ENCODE measurements at places on chromosomes 1 and 21.

DNA sequence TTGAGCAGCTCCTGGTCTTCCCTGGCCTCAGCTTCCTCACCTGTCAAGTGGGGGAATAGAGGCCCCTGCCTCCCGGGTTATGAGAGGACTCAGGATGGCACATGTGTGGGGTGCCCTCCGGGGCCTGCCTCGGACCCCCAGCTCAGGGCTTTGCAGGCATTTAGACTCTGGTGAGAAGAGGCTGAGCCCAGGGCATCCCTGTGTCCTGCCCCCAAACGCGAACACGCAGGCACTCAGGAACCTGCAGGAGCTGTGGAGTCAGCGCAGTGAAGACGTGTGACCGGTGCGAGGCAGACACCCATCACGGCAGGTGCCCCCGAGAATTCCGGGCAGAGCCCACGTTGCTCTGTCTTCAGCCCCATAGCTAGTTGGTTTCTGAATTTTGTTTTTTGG lies 5.5 kb upstream of the PEX10 start:
- no peak for DNase-seq

GRCh38 chr1:10232163-10232562 lies 21.8 kb downstream of the KIF1B start:
- no peak for DNase-seq

DNA sequence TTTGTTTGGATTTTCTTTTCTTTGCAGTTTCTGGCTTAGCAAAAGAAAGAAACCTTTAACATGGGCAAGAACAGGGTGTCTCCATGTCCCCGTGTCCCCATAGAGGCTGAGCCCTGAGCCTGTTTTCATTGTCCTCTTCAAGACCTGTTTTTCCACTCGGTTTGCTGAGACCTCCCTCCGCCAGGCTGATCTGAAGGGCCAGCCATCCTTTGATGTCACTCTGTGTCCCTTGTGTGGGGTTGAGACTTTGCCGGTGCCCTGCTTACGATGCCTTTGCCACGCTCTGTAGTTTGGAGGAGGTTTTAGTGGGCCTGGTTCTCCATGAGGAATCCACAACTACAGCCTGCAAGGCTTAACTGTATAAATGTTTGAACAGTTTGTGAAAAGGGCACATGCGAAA lies 23.8 kb downstream of the IFNGR2 start:
- DNase-seq, result no peak

- DNase-seq, result no peak
Measured at GRCh38 chr1:183884526-183884925, 79.6 kb downstream of the RGL1 start.

GRCh38 chr1:6129313-6129712 lies 50.8 kb downstream of the CHD5 start:
- no peak for DNase-seq

DNA sequence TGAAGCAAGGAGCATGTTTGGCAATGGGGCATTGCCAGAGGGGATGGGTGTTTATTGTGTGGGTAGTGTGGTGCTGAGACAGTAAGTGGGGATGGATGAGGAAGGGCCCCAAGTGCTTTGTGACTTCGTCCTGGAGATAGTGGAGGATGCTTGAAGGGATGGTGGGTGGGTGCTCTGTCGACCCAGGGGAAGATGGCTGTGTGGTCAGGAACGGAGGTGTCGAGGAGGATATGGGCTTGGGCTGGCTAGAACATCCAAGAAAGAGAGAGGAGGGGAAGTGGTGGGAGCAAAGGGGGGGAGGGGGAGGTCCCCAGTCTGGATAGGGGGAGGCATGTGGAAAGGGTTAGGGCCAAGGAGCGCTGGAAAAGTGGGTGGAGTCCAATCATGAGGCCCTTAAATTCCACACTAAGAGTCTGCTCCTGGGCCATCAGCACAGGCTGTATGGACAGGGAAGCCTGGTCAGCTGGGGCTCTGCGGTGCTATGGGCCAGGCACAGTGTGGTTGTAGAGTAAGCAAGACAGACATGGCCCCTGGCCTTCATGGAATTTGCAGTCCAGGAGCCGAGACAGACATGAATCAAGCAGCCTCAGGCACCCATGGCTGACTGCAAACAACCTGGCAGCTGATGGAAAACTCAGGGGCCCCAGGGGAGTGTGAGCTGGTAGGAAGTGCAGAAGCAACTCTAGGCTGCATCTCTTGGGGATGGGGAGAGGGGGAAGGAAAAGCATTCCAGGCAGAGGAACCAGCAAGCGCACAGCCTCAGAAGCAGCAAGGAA lies 36.3 kb downstream of the EDN2 start:
- no peak for DNase-seq

- no peak for DNase-seq
Measured at GRCh38 chr1:59827055-59827643, 12.4 kb downstream of the HOOK1 start.

GRCh38 chr1:49728377-49728776 lies 295.4 kb downstream of the AGBL4 start:
- no peak for DNase-seq

GRCh38 chr1:94072840-94073522 lies 48.0 kb downstream of the ABCA4 start:
- DNase-seq, result no peak

GRCh38 chr1:232280910-232281309 lies 349.0 kb downstream of the SIPA1L2 start:
- DNase-seq, result no peak

- peak; percentile 24 for DNase-seq
Measured at GRCh38 chr1:89274411-89274857, 1.8 kb upstream of the GBP5 start.

- DNase-seq, result no peak
Measured at GRCh38 chr1:29672416-29673227, 436.3 kb downstream of the PTPRU start.

DNA sequence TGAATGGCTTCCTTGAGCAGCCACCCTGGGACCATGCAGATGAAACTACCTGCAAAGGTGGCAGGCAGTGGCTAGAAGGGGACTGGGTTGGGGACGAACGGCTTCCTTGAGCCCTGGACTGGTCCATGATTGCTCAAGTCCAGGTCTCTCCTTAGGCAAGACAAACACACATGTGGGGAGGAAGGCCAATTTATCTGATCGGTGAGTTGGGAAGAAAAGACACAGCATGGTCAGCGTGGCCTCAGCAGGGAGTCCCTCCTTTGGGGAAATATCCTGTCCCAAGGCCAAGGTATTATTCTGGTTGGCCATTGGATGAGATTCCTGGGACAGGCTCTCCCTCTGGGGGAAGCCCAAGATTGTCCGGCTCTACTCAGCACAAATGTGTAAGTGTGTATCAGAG lies 116.3 kb upstream of the ERG start:
- no peak for DNase-seq

DNA sequence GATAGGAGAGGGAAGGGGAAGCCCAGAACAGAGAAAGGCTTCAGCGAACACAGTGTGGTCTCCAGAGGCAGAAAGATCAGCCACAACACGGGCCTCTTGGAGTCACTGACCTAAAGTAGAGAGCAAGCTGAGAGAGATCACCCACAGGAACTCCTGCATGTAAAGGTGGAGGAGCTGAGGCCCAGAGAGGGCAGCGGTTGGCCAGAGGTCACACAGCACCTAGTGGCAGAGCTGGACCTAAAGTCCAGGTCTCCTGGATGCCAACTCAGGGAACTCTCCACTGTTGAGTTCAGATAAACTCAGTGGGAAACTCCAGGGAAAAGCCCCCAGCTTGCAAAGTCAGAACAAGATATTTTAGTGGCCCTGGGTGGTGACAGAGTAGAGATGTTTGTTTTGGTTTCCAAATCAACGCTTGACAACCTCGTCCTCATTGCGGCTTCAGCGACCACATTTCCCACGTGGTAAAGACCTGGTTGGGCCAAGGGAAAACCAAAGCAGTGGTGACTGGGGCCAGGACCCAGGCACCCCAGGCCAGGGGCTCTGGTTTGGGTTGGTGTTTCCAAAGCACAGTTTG lies 4.6 kb downstream of the IFFO2 start:
- DNase-seq, result no peak

- no peak for DNase-seq
Measured at GRCh38 chr21:42670884-42671283, 17.5 kb downstream of the PDE9A start.

GRCh38 chr1:24957016-24957807 lies 27.1 kb upstream of the RUNX3 start:
- DNase-seq, result no peak

DNA sequence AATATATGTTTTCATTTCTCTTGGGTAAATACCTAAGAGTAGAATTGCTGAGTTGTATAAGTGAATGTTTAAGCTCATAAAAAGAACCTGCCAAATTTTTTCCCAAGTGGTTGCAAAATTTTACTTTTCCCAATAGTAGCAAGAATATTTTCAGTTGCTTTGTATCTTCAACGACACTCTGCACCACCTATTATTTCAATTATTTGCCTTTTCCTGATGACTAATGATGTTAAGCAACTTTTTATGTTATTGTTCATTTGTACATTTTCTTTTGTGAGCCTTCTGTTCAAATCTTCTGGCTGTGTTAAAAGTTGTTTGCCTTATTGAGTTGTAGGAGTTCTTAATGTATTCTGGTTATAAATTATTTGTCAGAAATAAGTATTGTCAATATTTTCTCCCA lies 299.1 kb upstream of the NRIP1 start:
- no peak for DNase-seq

- DNase-seq, result no peak
Measured at GRCh38 chr1:15282038-15282437, 35.0 kb downstream of the FHAD1 start.

DNA sequence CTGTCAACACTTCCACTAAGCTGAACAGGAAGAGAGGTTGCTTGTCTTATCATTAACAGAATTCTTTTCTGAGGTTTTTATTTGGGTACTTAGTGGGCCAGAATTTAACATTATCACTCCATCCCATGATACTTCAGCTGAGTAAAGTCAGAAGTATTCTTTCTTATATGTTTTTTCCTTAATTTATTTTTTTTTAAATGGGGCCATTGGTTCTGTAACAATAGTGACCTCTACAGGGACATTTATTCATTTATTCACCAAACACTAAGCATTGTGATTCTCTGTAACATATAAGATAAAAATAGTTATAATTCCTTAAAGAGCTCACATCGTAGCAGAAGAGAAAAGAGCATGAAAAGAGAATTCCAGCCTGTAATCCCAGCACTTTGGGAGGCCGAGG lies 9.8 kb downstream of the GREM2 start:
- DNase-seq, result no peak

DNA sequence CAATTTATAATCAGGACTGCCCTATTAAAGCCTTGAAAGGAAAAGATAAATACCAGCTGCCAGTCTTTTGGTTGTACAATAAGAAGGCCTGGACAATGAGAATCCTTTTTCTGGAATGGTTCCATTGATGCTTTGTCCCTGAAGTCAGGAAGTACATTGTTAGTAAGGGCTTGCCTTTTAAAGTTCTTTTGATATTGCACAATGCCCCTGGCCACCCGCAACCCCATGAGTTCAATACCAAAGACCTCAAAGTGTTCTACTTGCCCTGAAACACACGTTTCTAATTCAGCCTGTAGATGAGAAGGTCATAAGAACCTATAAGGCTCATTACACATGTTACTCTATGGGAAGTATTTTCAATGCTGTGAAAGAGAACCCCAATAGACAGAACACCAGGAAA lies 112.1 kb downstream of the OLFM3 start:
- DNase-seq, result no peak

Measured in renal pelvis (tissue), 12 donors.